Caudate nucleus (tissue), 63 donors: ENCODE measurements at places on chromosomes 7 and 10.

DNA sequence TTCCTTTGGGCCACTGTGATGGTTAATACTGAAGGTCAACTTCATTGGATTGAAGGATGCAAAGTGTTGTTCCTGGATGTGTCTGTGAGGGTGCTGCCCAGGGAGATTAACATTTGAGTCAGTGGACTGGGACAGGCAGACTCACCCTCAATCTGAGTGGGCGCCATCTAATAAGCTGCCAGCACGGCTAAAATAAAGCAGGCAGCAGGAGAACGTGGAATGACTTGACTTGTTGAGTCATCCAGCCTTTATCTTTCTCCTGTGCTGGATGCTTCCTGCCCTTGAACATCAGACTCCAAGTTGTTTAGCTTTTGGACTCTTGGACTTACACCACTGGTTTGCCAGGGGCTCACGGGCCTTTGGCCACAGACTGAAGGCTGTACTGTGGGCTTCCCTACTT, 1046.9 kb downstream of the TYW1 start:
- DNase-seq = no peak

GRCh38 chr7:136064627-136065237, 87.6 kb upstream of the MTPN start:
- DNase-seq = no peak

DNA sequence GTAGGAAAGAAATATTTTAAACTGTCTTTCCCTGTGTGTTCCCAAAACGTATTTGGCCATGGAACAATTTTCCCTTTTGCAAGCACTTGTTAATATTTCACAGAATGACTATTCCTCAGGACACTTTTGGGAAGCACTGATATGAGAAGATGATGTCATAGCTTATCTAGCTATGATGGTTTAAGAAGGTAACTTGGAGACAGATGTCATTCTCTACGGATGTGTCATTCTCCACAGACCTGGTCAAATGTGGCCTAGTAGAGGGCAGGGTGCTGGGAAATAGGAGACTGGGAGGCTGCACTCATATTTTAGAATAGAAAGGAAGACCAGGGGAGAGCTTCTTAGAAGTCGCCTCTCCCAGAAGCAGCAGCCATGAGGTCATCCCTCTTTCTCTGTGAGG, 220.7 kb upstream of the GLI3 start:
- no peak for DNase-seq

DNA sequence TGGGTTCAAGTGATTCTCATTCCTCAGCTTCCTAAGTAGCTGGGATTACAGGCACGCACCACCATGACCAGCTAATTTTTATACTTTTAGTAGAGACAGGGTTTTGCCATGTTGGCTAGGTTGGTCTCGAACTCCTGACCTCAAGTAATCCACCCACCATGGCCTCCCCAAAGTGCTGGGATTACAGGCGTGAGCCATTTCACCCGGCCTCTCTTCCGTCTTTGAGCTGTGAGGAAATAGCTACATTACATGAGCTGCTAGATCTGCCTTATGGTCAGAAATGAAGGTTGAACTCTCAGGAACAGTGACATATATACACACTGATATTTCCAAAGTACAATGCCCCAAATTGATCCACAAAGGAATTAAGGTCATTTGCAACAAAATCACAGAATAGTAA, 2.4 kb downstream of the BLVRA start:
- DNase-seq = no peak

GRCh38 chr7:14938181-14938580, 35.6 kb upstream of the DGKB start:
- DNase-seq = no peak

GRCh38 chr7:17404006-17404405, 105.6 kb downstream of the AHR start:
- DNase-seq = no peak

GRCh38 chr7:126449611-126450268, 803.0 kb downstream of the GRM8 start:
- no peak for DNase-seq

GRCh38 chr10:30883751-30884150, 147.9 kb downstream of the ZNF438 start:
- no peak for DNase-seq

DNA sequence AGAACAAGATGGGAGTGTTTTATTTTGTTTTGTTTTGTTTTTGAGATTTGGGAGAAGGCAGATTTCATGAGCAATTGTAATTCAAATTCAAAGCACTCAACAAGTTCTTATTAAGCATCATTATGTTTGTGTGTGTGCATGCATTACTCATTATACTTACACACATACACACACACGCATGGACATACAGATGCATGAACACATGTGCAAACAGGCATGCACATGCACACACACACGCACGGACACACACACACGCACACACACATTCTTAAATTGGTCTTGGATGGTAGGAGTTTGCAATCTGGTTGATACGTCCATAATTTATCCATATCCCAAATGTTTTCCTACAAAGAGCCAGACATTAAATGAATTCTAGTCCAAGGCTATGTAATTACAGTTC, 702.8 kb downstream of the INHBA start:
- no peak for DNase-seq

DNA sequence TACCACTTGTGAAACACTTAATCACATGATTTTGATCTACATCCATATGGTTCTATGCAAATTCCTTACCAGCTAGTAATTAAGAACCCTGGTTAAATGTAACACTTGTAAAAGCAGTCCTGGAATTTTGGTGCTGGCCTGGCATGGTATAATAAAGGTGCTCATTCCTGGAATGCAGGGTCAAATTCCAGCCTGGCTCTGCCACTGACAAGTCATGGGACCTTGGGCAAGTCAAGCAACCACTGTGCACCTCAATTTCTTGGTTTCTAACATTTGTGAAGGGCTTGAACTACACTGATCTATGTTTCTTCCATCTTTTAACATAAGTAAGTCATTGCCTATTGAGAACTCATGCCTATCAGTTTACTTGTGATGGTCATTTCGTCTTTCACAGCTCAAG, 91.9 kb upstream of the PIK3CG start:
- no peak for DNase-seq

DNA sequence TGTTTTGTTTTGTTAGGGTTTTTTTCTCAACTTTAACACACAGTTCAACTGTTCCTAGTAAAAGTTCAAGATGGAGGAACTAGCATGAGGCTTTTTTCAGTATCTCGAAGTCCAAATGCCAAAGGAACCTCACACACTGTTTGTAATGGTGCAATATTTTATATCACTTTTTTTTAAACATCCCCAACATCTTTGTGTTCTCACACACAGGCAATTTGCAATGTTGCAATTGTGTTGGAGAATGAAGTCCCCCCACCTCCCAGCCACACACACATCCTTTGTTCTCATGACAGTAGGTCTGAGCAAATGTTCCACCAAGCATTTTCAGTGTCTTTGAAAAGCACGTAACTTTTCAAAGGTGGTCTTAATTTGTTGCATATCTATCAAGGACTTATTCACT, 120.9 kb downstream of the TWIST1 start:
- DNase-seq = no peak

- DNase-seq = no peak
These were observed 119.4 kb upstream of the INHBA start for GRCh38 chr7:41822259-41822817.
